Kasumi-1 (cell line): ENCODE measurements at places on chromosomes 6 and 20.

DNA sequence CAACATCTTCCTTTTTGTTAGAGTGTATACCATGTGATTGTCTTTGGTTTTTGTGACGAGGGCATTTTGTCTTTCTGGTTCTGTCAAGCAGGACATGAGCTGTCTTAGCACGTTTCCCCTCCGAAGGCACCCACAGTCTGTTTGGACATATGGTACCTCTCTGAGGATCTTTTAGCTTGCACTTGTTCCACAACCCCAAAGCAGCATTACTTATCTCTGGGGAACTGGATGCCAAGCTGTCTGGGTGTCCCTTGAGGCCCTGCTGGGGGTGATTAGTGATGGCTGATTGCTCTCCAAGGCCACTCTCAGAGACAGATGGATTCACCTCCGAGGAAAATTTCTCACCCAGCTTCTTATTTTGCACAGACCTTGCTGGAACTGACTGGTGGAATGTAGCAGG lies 445.0 kb upstream of the CHD6 start:
- no peak for DNase-seq

DNA sequence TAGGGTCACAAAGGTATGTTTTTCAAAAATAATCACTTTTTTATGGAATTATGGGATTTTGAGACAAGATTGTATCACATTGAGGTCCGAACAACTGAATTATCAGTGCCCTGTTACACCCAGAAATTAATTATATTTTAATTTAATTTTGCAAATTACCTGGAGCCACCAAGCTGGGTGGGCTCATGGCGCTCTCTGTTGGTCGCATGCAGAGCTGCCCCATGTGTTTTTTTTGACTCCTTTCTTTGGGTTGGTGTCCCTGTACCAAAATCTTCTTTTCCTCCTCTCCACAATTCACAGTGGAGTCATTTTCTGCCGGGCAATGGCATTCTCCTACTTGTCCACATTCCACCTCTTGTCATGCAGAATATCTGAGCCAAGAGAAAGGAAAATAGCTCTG lies 38.9 kb upstream of the FRMD1 start:
- peak; percentile 2 for DNase-seq

GRCh38 chr20:15267935-15268334 lies 930.5 kb upstream of the FLRT3 start:
- DNase-seq = no peak

DNA sequence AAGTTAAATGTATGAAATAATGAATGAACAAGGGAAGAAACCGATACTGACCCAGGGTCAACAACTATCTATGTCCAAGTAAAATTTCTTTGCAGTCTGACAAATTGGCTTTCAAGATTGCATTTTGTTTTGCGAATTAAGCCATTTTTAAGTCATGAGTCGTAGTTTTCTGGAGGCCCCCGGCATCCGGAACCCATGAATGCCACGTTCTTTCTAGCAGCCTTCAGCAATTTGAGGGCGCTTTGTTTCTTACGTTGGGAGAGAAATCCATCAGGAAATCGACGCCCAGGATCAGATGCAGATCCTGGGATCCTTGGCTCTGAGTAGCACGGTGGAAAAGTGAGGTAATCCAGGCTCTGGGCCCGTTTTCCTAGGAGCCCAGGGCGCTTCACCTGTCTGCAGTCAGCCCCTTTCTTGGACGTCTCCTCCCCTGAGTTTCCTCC lies 309 bp upstream of the ABRACL start:
- peak; percentile 62 for DNase-seq
